Activated CD4-positive, alpha-beta T cell treated with anti-CD3 and anti-CD28 coated beads, Interleukin-2, amount 50 U/mL, for 1 hour (primary cell): ENCODE measurements at places on chromosomes 6 and 20.

DNA sequence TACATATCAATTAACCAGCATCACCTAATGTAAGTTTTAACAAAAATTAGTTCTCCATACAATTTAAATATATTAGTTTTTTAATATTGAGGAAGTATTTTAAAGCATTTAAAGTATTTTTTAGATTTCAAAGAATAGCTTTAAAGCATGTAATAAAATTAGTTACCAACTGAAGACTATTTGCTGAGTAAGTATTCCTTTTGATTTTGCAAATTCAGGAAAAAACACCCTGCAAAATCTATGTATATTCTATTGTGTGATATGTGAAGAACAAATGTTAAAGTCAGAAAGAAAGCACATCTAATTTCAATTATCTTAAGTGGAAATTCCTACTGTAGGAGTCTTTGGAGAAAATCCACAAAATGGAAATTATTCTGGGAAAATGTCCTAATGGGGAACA is 107.3 kb downstream of the COL21A1 start:
- no peak for DNase-seq

DNA sequence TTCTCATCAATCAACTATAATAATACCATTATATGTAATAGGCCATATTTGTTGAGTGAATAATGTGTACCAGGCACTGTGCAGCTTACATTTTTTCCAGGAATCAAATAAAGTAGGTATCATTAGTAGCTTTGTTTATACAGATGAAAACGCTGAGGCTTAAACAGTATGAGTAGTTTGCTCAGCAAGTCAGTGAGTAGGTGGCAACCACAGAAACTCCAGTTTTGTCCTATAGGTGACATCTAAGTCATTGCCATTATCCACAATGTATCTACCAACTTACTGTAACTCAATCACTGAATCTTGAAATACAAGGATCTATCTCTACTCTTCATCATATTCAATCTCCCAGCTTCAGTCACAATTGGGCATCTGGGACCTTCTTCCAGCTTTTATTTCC is 29.8 kb upstream of the TPBG start:
- no peak for DNase-seq

DNA sequence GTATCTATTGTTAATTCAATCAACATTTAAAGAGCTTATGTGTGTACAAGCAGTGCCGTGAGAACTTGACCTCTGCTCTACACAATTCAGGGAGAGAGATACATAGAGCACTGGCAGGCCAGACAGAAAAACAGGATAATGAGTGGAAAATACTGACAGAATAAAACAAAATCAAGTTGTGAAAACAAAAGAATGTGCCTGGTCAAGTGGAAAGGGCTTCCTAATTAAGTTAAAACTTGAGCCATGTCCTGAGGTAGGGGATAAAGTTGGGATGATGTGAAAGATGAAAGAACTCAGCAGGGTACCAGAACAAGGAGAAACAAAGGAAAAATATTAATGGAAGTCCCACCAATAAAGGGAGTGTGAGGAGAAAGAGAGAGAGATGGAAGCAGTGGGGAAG is 672.8 kb downstream of the GRIK2 start:
- DNase-seq, result no peak

DNA sequence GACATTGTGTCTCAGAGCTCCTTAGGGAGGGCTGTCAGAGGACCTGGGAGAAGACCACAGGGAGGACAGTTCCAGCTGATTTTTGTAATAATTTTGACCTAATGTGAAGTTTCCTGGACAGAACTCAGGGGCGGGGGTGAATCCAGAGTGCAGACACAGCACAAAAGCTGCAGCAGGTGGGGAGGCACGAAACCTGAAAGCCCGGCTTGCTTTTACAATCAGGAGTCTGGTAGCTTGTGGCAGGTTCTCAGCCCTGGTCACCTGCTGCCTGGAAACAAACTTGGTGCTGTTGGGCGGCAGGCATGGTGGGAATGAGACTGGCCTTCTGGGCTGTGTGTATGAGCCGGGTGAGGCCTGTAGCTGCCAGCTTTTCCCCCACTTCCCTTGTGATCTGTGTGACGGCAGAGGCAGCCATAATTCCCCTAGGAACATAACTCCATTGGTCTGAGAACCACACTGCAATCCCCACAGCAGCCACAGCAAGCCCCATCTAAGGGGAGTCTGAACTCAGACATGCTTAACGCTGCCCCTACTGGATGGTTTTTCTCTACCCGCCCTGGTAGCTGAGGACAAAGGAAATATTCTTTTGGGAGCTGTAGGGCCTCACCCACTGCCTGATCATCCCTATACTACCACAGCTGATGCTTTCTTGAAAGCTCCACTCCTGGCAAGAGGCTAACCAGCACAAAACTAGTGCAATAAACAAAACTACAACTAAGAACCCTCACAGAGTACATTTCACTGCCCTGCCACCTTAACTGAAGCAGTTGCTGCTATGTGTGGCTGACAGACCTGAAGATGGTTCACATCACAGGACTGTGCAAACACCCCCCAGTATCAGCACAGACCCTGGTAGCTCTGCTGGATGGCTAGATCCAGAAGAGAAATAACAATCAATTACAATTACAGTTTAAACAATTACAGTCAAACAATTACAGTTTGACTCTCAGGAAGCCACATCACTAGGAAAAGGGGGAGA is 1055.1 kb upstream of the GJE1 start:
- no peak for DNase-seq

DNA sequence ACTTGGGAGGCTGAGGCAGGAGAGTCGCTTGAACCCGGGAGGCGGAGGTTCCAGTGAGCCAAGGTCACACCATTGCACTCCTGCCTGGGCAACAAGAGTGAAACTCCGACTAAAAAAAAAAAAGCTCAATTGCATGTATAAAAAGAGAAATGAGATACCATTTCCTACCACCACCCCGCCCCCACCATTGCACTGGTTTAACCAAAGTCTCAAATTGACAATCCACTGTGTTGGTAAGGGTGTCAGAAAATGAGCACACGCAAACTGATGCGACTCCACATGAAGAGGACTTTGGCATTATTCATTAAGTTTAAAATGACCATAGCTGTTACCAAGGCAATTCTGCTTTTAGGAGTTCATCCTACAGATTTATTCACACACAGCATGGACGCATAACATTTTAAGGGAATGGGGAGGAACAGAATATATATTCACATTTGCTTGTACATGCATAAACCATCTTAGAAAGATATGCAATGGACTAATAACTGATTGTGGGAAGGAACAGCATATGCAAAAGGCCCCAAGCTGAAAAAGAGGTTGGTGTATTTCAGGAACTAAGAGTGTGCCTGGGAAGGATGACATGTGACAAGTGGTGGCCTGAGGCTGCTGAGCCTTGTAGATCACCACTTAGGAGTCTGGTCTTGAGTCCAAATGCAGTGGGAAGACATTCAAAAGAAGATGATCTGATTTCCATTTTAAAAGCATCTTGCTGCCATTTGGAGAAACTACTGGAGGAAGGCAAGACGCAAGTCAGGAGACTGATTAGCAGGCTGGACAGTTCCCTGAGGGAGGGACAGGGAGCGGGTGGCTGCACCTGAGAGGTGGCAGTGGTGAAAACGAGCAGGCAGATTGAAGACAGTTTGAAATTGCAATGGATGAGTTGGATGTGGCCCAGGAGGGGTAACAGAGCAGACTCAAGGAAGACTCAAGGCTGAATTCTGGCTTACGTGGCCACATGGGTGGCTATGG is 37.2 kb upstream of the PTPN1 start:
- no peak for DNase-seq

DNA sequence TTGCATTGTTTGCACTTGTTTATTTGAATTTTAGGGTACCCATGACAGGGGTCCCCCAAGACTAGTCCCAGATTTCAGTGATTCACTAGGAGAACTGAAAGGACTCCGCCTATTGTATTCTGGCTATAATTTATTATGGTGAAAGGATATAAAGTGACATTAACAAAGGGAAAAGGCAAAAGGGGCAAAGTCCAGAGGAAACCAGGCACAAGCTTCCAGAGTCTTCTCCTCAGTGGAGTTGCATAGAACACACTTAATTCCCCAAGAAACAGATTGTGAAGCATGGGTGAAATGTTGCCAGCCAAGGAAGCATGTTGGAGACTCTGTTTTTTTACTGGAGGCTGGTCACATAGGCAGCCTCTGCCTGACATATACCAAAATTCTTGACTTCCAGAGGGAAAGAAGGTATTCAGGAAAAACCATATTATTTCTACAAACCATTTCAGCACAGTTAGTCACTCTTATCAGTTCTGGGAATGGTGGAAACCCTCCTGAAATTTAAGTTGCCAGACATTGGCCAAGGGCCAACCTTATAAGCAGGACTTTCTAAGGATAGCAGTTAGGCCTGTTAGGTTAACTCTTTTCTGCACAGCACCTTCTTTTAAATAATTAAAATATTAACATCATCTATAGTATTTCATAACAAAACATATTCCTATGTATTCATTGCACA is 71.8 kb downstream of the FIG4 start:
- no peak for DNase-seq

GRCh38 chr6:125503181-125503580 is 201.4 kb upstream of the HDDC2 start:
- DNase-seq, result no peak

- DNase-seq, result no peak
These were observed 147.0 kb downstream of the MTFR2 start for GRCh38 chr6:136102991-136103688.

- no peak for DNase-seq
These were observed 383.9 kb upstream of the MMS22L start for GRCh38 chr6:97666889-97667288.
